ENCODE measurements at places on chromosomes 2 and 18.

DNA sequence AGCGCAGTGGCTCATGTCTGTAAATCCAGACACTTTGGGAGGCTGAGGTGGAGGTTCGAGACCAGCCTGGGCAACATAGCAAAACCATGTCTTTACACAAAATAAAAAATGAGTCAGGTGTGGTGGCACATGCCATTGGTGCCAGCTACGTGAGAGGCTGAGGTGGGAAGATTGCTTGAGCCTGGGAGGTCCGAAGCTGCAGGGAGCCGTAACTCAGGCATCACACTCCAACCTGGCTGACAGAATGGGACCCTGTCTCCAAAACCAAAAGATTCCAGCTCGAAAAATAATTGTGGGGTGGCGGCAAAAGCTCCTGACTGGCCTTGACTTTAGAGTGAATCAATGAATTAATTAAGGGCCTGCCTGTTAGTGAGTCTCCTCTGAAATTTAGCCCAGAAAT is 1.2 kb upstream of the ALPP start:
- DNase-seq: no peak

DNA sequence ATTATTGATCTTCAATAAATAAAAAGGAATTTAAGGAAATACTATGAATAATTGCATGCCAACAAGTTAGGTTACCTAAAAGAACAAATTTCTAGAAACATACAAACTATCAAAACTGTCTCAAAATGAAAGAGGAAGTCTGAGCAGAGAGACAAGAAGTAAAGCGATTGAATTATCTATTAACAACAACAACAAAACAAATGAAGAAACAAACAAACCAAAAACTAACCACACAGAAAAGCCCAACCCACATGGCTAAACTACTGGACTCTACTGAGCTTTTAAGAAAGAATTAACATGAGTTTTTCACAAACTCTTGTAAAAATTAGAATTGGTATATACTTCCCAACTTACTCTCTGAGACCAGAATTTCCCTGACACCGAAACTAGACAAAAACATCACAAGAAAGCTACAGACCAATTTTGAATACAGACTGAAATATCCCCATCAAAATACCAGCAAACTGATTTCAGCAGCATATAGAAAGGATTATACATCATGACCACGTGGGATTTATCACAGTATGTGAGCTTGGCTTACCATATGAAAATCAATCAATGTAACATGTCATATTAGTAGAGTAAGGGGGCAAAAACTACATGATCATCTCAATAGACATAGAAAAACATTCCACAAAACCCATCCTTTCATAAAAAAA is 16.6 kb upstream of the GALNT1 start:
- no peak for DNase-seq

- DNase-seq: no peak
Measured at GRCh38 chr2:59276917-59277316, 1035.8 kb upstream of the FANCL start.

- DNase-seq: no peak
Measured at GRCh38 chr2:1230155-1230893, 182.9 kb upstream of the TPO start.

DNA sequence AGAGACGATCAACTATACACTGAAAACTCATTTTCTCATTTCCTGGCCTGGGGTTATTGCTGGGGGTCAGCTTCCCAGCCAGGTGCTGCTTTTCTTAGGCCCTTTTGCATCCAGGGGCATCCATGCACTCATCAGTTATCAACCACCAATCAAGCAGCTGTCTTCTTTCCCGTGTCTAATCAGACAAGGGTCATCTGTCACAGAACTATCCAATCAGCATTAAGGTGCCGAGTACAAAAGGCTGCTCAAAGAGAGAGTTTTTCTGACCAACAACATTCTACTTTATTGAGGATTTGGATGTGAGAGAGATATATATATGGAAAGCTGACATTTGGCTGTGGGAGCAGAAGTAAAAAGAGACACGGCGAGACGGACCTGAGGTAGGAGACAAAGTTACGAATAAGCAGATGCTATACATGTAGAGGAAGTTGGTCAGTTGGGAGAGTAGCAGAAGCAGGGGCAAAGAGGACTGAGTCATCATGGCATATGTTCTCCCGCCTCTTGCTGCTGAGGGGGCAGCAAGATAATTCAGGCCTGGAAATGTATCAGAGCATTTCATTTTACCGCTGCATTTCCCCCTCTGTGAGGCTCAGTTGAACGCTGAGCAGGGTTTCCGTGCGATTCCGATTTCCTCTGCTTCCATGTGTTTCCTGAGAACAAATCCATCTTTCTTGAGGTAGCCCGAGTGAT is 129.3 kb downstream of the NUP35 start:
- DNase-seq: no peak

GRCh38 chr2:9033385-9034168 is 30.1 kb upstream of the MBOAT2 start:
- no peak for DNase-seq

DNA sequence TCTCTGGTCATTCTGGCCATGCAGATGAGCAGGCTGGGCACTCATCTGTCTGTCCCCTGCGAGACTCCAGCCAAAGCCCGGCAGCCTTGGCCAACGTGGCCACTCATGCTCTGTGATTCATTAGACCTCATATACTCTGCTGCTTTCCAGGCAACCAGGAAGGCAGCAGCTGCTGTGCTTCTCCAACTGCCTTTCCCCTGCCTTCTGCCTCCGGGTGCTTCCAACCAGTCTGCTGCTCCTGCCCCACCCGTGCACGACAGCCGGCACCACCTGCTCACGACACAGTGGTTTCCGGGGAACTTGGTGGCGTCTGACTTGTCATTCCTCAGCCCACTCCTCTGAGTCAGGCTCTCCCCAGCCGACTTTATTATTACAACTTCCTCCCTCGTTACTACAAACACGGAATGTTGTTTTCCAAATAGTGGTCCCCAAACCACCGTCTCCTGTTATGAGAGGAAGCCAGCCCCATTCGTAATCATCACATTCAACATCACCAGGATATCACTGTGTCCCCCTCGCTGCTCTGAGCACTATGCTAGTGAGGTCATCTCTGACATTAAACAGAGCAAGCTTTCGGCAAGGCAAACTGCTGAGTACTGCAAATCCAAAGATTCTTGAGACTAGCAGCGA is 392.4 kb downstream of the ALK start:
- no peak for DNase-seq

GRCh38 chr2:7093376-7093775 is 176.2 kb downstream of the RNF144A start:
- DNase-seq: no peak

GRCh38 chr18:62461591-62461990 is 61.2 kb upstream of the ZCCHC2 start:
- no peak for DNase-seq

DNA sequence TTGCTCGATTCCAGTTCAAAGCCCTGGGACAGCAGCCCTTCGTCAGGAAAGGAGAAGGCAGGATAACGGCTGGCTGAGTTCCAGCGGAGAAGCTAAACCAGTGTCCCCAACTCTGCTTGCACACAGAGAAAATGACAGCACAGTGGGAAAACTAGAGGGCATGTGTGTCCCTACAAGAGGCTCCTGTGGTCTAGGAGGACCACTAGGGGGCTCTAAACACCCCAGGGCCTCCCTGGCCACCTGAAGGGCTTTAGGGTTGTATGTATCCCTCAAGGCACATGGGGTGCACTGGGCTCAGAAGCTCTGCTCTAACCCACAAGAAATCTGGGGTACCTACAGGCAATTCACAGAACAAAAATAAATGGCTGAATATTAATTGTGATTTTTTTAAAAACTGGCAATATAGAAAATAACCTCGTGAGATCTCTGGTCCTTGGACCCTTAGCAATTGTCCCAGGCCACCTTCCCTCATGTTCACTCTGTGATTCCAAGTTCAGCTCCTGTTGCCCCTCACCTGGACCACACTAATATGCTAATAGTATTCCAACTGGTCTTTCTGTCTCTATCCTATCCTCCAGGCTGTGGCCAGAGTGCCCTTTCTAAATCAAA is 17.5 kb downstream of the STAT1 start:
- DNase-seq: no peak

- DNase-seq: no peak
Measured at GRCh38 chr2:15812187-15812780, 128.1 kb upstream of the MYCN start.

GRCh38 chr18:45738660-45739059 is 14.7 kb downstream of the SLC14A1 start:
- no peak for DNase-seq
